ENCODE measurements at places on chromosomes 1 and 21.

GRCh38 chr1:239288820-239289554 is 97.4 kb upstream of the CHRM3 start:
- no peak for DNase-seq

DNA sequence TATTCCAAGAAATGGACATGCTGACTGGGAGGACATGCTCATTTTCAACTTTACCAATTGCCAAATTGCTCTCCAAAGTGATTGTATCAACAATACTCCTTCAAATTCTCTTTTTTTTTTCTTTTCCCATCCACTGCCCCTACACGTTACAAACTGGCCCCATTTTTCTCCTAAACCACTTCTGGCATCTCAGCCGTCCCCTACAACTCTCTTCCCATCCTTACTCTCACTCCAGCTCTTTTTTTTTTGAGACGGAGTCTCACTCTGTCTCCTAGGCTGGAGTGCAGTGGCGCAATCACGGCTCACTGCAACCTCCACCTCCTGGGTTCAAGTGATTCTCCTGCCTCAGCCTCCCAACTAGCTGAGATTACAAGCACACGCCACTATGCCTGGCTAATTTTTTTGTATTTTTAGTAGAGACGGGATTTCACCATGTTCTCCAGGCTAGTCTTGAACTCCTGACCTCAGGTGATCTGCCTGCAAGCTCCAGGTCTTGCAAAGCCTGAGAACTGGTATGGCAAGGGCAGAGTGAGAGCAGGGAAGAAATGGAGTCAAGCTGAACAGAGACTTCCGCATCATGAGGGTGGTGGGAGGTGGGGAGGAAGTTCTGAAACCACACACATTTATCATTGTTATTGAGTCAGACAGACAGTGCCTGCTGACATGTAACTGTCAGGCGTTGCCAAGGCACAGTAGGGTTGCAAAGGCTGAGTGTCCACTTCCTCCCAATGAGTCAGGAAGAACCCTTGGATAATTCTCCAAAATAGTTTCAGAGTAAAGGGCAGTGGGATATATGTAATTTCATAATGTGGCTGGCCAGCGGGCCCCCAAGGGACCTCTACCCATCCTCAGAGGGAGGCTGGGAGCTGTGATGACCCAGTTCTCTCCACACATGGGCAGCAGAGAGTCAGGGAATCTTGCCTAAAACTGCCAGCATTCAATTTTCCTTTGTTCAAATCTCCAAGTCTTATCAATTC is 17.4 kb downstream of the CELA3A start:
- no peak for DNase-seq

DNA sequence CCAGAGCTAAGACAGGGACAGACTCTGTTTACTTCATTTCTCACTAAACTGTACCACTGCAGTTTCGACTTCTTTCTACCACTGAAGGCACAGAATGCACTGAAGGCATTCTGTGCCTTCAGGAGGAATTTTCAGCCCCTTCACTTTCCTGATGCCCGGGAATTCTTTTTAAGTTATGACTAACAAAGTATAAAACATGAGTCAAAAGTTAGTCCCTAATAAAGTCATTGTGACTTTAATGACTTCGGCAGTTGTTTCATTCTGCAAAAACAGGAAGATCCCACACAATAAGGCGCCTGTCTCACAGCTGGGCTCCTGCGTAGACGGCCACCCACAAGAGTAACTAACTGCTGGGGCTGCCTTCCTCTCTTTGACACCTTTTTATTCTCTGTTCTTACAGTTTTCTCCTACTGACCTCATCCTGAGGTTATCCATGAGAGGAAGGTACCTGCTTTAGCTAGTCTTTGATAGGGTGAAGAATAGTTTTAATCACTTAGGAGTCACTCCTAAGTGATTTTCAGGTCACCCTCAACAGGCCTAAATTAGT is 183.9 kb upstream of the SGIP1 start:
- no peak for DNase-seq

DNA sequence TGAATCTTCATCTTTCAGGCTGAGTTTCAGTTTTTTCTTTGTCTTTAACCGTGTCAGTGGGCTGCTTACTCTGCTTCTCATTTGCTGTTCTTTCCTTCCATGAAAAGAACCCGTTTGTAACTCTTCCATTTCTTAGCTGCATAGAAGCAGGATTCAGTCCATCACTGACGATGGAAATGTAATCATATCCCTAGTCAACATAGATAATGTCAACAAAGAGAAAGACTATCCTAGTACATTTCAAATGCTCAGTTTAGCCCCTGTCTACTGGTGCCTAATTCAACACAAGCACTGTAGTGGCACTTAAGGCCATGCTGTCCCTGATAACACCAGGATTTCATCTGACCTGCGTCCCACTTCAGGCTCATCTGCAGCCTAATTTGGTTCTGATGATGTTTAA is 376 bp downstream of the GBP1 start:
- no peak for DNase-seq

GRCh38 chr1:16054598-16055540 is 11.3 kb downstream of the CLCNKB start:
- no peak for DNase-seq

DNA sequence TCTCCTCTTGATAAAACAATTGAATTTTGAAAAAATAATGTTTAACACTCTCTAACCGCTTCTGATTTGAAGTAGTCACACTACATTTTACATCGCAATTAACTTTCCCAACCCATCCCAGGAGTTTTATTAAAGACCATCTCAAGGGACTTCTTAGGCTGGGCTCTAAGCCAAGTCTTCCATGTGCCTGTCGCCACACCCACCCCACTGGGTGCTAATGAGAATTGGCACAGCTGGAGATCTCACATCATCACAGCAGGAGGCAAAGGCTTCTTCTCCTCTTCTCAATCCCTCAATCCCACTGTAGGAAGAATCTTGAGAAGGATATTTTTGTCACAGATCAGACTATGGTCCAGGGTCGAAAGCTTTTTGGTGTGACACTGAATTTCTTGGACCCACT is 328.9 kb downstream of the NUF2 start:
- DNase-seq, result no peak

DNA sequence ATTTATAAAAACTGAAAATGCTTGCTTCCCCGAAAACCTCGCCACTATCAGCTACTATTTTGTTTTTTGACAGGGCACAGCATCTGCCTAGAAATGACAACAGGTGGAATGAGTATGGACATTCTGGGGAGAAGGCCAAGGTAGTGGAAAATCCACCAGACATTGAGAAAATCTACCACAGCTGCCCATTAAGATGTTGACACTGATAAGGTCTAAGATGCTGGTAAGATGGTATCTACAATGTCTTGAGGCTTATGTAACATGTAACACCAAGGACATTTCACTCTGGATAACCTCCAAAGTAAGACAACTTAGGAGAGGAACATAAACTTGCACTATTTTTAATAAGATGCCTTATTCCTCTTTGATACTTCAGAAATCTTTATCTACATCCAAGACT is 374.2 kb downstream of the PTBP2 start:
- DNase-seq, result no peak

- DNase-seq, result no peak
Measured at GRCh38 chr1:245039196-245039595, 115.6 kb upstream of the KIF26B start.

GRCh38 chr1:248823517-248824001 is 2.2 kb downstream of the SH3BP5L start:
- no peak for DNase-seq

GRCh38 chr1:75136921-75137641 is 2.9 kb downstream of the LHX8 start:
- DNase-seq, result no peak

- DNase-seq, result no peak
Measured at GRCh38 chr1:13435458-13435857, 25.2 kb downstream of the PRAMEF20 start.

DNA sequence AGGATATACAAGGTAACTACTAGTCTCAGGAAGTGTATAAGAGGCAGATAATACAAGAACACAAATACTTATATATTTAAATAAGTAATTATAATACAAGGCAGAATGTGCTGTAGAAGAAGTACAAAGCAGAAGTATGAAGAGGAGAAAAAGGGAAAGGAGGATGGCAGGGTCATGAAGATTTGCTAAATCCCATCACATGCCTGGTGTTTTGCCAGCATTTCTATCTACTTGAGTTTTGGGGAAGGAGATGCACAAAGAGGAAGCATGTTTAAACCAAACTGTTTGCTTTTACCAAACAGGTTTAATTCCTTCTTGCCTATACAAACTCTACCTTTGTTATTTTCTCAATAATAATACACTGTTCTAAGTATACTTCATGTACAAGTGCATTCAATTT is 60.9 kb upstream of the PODN start:
- no peak for DNase-seq

GRCh38 chr1:1908506-1908791 is 6.6 kb upstream of the CALML6 start:
- no peak for DNase-seq

GRCh38 chr1:187629075-187629474 is 800.3 kb downstream of the PLA2G4A start:
- no peak for DNase-seq

GRCh38 chr21:31538816-31539215 is 120.7 kb upstream of the SOD1 start:
- DNase-seq, result no peak

- no peak for DNase-seq
Measured at GRCh38 chr1:32508761-32509160, 30.5 kb upstream of the ZBTB8A start.

DNA sequence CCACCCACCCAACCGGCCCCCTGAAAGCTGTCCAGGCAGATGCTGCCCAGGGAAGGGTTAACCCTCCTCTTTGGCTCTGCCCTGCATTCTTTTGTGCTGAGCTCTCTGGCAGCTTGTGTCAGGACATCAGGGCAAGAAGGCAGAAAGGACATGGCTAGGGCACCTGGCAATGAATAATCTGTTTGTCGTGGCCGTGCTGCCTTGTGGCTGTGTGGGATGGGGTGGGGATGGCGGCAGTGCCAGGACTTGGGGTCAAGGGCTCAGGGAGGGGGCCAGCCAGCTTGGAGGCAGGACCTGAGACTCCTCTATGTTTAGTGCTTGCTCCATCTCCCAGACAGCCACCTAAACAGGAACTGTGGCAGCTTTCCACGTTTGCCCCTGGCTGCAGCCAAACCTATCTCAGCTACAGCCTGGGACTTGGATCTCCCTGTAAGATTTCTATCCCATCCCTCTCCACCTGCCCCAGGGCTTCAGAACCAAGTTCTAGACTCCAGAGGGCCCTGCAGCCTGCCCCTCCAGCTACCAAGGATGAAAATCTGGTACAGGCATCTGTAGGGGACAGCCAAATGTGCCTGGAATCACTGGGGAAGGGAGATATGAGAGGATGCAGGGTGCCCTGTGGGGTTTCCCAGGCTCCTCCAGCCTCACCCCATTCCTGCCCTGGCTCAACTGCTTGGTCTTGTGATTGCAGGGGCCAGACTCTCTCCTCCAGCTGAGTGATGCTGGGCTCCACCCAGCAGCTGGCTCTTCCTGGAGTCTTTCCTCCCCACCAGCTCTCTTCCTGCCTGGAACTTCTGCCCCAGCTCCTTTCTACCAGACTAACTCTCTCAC is 9.6 kb upstream of the GPR37L1 start:
- DNase-seq, result no peak
